Stimulated activated CD4-positive, alpha-beta T cell treated with anti-CD3 and anti-CD28 coated beads, Interleukin-2, amount 100 ng/mL, for 48 hours (primary cell): ENCODE measurements at places on chromosomes 7 and 10.

- DNase-seq: no peak
These were observed 547.9 kb upstream of the FOXK1 start for GRCh38 chr7:4134204-4134603.

- no peak for DNase-seq
These were observed 5.1 kb upstream of the BLVRA start for GRCh38 chr7:43753271-43753810.

DNA sequence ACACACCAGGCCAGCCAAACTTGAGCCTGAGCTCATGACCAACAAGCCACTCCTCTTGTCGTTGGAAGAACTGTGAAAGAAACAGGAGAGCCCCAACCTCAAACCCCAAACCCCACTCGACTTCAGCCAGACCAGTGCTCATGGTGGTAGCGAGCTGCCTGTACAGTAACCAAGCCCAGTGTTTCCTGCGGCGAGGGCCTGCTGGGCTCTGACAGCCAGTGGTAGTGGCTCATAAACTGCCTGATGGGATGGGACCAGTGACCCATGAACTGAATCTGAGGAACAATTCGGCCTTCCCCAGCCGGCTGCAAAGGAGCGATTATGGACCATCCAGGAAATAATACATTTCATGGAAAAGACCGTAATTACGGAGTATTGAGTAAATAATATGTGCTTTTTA lies 191.9 kb downstream of the RPS24 start:
- DNase-seq: no peak

GRCh38 chr10:116201670-116202430 lies 71.2 kb downstream of the GFRA1 start:
- no peak for DNase-seq

DNA sequence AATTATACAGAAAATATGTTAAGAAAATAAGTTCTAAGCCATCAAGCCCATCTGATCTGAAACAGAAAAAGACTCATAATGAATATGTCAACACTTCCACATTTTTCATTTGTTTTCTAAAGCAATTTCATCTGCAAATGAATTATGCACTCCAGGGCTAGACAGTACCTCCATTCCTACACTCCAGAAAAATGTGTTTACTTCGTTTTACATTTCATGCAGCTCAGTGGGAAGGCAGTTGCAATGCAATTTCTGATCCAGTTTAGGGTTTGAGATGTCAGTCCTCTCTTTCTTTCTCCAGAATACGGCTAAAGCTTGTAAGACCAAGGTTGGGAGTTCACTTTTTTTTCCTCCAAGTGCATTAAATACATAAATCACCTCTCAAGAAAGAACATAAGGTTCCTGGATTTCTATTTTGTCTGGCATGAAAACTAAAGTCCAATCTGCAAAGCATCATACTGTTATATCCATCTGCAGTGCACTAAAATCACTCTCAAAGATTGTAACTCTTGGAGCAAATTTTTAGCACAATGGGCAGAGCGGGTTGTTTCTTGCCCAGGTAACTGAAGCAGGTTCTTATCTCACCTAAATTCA lies 348.8 kb upstream of the C7orf33 start:
- DNase-seq: no peak

DNA sequence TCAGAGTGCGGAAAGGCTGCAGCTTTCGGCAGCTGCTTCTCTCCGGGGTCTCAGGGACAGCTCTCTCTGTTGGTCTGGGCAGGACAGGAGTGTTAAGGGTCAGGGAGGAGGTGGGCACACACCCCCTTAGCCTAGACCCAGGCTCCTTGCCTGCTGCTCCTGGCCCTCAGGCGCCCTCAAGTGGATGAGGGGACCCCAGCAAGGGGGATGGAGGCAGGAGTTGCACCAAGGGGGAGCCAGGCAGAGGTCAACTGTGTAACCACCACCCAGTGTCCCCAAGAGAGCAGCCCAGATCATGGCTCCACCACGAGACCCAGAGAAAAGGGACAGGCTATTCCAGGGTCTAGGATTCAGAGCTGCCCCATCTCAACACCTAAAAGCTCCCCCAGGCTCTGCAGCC lies 26.9 kb downstream of the SPOCK2 start:
- no peak for DNase-seq

GRCh38 chr7:132906193-132906835 lies 175.6 kb downstream of the CHCHD3 start:
- DNase-seq: no peak

DNA sequence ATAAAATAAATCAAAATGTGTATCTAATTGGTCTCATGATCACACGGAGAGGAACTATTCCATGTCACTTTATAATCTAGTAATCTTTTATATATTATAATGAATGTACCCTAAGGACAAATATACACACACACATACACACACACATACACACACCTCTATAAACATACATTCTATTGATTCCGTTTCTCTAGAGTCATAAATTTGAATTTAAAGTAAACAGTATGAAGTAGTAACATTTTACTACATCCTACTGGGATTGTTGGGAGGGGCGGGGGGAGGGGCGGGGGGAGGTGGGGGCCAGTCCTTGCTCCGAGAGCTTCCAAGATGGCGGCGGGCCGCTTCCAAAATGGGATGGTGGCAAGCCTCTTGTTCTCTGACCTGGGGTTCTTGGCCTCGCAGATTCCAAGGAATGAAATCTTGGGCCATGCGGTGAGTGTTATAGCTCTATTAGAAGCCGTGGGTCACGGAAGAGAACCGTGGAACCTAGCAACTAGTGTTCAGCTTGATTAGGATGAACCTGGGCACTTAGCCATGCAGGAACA lies 143.2 kb downstream of the REEP3 start:
- DNase-seq: no peak

DNA sequence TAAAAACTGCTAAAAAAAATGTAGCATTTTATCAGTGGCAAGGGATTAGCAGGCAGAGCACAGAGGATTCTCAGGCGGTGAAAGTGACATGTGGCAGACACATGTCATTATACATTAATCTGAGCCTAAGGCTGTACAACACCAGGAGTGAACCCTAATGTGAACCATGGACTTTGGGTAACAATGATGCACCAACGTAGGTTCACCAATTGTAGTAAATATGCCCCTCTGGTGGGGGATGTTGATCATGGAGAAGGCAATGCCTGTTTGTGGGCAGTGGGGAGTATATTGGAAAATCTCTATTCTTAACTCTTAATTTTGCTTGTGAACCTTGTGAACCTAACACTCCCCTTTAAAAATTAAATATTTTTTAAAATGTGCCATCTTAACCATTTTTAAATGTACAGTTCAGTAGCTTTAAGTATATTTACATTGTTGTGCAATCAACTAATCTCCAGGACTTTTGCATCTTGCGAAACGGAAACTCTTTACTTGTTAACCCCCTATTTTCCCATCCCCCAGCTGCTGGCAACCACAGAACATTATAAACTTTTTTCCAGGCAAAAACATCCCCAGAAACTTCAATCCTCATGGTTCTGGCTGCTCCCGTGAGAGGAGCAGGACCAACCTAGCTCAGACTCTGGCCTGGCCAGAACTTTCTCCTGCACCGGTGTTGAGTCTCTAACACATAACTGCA lies 29.9 kb downstream of the LRRC20 start:
- no peak for DNase-seq

- no peak for DNase-seq
These were observed 149.6 kb downstream of the TCF7L2 start for GRCh38 chr10:113099431-113100183.

- DNase-seq: no peak
These were observed 15.1 kb downstream of the FZD8 start for GRCh38 chr10:35626971-35627507.

GRCh38 chr10:16752099-16752498 lies 65.1 kb downstream of the RSU1 start:
- DNase-seq: no peak

GRCh38 chr7:106064771-106065574 lies 47.1 kb downstream of the SYPL1 start:
- DNase-seq: no peak

- no peak for DNase-seq
These were observed 5.1 kb upstream of the CYP2C18 start for GRCh38 chr10:94678475-94678874.

DNA sequence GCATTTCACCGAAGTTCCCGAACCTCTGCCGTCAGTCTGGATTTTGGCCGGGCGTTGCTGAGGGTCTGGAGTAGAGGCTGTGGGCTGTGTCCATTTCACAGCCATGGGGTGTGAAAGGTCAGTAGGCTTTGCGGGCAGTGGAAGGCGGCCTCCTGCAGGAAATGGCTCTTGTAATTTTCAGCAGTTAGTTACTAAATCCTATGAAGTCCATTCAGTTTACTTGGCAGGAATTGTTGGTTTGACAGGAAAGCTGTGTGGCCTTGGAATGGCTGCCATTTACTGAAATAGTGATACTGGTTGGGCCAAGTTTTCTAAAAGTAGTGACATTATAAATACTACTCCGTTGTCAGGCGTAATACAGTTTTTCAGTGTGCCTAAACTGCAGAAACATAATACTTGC lies 303.7 kb downstream of the CCDC3 start:
- DNase-seq: no peak

- no peak for DNase-seq
These were observed 224.4 kb downstream of the PTPRN2 start for GRCh38 chr7:158362912-158363905.

GRCh38 chr7:68963552-68963951 lies 634.7 kb upstream of the AUTS2 start:
- DNase-seq: no peak

GRCh38 chr7:12490107-12490688 lies 80.3 kb upstream of the SCIN start:
- DNase-seq: no peak

DNA sequence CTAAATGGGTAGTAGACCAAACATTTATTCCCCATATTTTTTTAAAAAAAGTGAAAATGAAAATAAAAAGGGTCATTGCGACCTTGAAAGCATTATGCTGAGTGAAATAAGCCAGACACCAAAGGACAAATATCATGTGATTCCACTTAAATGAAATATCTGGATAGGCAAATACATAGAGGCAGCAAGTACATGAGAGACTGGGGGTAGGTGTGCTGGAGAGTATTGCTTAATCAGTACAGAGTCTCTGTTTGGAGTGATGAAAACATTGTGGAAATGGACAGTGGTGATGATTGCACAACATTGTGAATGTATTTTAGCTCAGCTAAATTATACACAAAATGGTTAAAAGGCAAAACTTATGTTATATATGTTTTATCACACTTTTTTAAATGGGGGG lies 169.4 kb downstream of the AKR1D1 start:
- DNase-seq: no peak

DNA sequence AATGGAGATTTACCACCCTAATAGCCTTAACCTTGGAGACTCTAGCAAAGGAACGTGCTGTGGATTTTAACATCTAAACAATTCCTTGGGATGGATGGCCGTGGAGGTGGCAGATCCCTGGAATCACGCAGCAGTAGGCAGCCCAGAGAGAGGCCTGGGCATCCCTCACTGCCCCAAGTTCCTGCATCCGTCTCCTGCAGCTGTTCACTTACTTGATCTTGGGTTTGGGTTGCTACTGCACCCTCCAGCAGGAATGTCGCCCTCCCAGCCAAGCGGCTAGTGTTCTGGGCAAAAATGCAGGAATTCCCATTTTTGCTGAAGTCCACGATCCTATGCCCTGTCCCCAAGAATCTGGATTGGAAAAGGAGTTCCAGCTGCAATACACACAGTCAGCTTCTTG lies 166.7 kb upstream of the SH2B2 start:
- DNase-seq: no peak

DNA sequence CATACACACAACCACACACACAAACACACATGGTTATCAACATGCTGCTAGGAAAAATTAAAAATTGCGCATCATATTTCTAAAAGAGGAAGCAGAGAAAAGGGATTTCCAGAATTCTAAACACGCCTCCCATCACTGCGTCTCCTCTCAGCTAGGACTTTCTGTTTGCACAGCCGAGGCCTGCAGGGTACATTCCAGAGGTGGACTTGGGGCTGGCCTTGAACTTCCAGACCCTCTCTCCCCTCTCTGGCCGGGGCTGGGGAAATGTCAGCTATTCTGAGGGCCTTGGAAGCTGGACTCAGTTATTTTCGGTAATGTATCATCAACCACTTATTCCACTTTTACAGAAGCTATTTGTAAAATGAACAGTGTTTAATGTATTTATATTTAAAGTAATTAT lies 168.7 kb downstream of the GALNT17 start:
- DNase-seq: no peak

GRCh38 chr7:90688810-90689209 lies 92.7 kb downstream of the CDK14 start:
- no peak for DNase-seq

- DNase-seq: no peak
These were observed 1.6 kb upstream of the CASP2 start for GRCh38 chr7:143286522-143286890.

DNA sequence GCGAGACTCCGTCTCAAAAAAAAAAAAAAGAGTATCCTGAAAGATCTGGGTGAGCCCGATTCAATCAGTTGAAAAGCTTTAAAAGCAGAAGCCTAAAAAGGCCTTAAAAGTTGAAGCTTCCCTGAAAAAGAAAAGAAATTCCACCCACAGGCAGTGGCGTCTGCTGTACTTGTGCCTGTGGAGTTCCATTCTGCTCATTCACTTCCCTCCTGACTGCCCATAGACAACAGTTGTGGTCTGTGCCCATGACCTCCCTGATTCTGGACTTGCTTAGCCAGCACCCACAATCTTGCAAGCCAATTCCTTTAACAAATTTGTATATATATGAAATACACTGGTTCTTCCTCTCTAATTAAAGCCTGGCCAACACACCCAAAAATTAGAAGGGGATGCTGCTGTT lies 141.7 kb downstream of the DLG5 start:
- DNase-seq: no peak

DNA sequence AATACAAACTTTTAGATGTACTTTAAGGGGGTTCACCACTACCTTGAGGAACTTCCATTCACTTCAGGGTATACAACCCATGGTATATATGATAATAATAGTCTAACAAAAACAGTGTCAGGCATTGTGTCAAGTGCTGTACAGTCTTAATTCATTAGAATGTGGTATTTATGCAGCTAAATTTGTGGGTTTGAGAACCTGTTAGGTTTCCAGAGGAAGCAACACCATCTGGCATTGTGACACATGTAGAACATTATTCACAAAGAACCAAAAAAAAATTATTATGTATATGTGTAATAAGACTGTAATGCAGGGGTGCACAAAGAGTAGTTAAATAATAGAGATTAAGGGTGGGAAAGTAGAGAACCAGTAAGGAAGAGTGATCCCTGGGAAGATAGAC lies 26.3 kb downstream of the TMEM60 start:
- no peak for DNase-seq

GRCh38 chr10:99531696-99532593 lies 797 bp upstream of the NKX2-3 start:
- no peak for DNase-seq

- no peak for DNase-seq
These were observed 4.4 kb upstream of the SEMA3C start for GRCh38 chr7:80923211-80923612.
